ENCODE measurements at places on chromosomes 13 and 19.

GRCh38 chr19:56973713-56974555 is 133.4 kb upstream of the PEG3 start:
- no peak for DNase-seq

DNA sequence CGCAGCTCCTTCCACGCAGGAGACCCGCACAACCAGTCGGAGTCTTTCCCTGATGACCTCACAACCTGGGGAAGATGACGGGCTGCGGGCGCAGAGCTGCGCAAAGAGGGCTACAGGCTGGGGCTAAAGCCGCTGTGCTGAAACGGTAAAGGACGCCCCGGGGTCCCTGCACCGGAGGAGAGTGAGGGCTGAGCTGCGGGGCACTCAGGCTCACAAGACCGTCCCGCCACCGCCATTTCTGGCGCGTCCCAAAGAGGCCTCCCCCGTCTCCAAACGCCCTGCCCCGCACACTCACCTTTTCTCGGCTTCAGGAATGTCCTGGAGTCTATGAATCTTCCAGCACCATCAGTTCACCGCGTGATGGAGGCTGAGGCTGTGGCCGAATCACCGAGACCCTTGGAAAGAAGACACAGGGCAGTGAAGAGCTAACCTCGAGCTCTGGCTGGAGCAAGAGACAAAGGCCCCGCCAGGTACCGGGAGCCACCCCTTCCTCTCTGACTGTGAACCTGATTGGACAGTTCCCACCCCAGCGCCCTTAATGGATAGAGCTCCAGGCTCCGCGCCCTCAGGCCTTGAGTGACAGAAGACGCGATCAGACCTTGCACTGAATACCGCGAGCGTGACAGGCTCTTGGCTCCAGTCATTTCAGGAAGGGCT is 41.8 kb upstream of the ZNF429 start:
- DNase-seq = peak; percentile 27

DNA sequence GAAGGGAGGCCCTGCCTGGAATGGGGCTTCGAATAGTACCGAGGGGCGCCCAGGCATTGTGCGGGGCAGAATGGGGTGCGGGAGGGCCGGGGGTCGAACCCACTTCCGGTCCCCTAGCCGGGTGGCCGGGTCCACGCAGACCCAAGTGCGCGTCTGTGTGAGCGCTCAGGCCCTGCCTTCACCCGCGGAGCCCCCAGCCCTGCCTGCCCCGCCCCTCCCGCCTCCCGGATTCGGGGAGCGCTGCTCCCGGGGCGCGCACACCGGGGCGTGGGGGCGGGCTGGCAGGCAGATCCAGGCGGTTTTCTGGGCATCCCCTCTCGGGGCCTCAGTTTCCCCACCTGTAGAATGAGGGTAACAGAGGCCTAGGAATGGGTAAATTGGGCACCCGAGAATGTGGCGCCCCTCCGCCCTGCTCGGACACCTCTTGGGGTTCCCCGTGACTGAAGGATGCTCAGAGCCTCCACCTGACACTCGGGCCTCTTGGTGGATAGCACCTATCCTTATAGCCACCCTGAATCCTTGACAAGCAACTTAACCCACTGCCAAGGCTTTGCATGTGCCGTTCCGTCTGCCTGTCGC is 682 bp downstream of the PIK3R2 start:
- no peak for DNase-seq

DNA sequence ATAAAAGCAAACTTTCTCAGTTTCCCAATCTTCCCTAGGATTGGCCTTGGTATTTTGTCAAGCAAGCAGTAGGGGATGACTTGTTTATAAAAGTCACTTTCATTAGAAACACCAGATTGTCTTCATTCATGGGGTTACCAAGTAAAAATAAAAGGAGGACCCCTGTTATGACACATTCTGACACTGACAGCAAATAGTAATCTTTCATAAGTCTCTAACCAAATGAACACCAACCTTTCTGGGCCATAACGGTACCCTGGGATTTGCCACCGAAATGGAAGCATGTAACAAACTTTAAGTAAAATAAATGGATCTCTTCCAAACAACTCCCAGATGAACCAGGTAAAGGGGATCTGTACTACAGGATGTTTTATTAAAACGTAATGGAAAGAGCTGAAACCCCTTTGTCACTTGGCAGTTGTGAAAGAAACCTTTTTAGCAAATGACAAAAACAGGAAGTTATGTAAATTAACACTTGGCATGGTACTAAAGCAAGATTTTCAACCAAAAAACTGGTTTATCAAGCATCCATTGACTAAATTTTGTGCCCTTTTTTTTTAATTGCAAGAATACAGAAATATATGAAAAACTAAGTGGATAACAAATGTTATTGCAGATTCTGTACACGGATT is 335.6 kb downstream of the RBM26 start:
- no peak for DNase-seq

DNA sequence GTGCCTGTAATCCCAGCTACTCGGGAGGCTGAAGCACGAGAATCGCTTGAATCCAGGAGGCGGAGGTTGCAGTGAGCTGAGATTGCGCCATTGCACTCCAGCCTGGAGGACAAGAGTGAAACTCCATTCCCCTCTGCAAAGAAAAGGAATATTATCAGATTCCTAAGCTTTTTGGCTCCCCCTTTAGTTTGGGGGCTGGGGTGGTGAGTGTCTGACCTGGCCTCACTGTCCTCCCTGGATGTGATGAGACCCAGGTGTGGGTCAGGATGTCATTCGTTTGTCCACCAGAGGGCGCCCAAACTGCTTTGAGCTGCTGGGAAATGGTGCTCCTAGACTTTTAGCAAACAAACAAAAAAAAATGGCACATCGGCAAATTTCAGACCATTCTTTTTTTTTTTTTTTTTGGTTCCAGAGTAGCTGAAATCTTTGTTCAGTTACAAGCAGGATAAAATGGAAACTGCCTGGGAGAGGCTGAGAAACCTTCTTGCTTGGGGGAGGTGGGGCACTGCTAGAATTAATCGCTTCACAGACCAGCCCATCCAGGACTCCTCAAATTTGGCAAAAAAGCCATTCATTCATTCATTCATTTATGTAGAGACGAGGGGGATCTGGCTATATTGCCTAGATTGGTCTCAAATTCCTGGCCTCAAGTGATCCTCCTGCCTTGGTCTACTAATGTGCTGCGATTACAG is 29.4 kb downstream of the SPC24 start:
- peak; percentile 79 for DNase-seq
